NCI-H187 treated with DMSO at 0.1 percent for 48 hours (cell line): ENCODE measurements at places on chromosomes 16 and 17.

DNA sequence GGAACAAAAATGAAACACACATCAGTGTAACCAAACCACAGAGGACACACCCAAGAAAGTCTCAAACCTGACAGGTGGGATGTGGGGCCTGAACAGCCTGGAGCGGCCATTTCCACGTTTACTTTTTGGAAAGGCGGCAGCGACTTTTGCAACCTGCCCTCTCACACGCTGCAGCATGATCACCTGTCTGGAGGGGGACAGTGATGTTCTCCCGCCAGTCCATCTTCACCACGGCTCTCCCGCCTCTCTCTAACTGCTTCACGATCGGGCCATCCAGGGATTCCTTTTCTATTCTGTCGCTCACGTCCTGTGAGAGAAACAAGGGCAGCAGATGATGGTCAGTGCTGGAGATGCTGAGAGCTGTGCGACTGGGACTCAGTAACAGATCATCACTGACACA lies 24.7 kb upstream of the ICAM2 start:
- no peak for DNase-seq

GRCh38 chr17:42536048-42536371 lies at the start of gene NAGLU:
TSS of gene NAGLU (plus strand) at chr17:42536241. CDS start at chr17:42536273, 32 bp downstream.
- no peak for DNase-seq

- DNase-seq: no peak
These were observed 83.7 kb upstream of the ZNF469 start for GRCh38 chr16:88298833-88299745.

DNA sequence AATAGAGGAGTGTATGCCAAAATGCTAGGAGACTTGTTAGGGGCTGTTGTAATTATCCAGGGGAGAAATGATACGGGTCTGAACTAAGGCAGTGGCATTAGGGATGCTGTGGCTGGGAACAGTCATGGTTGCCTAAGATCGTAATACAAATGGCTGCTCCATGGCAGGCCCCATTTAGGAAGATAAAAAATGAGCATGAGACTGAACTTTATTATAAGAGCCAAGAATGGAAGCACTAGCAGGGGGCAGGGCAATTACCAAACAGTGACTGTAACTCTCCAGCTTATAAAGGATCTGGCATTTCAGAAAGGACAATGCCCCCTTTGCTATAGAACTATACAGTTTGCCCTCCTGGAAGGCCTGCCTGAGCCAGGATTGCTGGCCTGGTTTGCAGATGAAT lies 503.3 kb upstream of the CDH5 start:
- no peak for DNase-seq

- DNase-seq: no peak
These were observed 62.4 kb upstream of the PLCG2 start for GRCh38 chr16:81716478-81717225.

GRCh38 chr16:89292443-89293078 lies 75.1 kb downstream of the ZNF778 start:
- no peak for DNase-seq

- DNase-seq: no peak
These were observed 77.6 kb upstream of the FOXF1 start for GRCh38 chr16:86432691-86433090.

DNA sequence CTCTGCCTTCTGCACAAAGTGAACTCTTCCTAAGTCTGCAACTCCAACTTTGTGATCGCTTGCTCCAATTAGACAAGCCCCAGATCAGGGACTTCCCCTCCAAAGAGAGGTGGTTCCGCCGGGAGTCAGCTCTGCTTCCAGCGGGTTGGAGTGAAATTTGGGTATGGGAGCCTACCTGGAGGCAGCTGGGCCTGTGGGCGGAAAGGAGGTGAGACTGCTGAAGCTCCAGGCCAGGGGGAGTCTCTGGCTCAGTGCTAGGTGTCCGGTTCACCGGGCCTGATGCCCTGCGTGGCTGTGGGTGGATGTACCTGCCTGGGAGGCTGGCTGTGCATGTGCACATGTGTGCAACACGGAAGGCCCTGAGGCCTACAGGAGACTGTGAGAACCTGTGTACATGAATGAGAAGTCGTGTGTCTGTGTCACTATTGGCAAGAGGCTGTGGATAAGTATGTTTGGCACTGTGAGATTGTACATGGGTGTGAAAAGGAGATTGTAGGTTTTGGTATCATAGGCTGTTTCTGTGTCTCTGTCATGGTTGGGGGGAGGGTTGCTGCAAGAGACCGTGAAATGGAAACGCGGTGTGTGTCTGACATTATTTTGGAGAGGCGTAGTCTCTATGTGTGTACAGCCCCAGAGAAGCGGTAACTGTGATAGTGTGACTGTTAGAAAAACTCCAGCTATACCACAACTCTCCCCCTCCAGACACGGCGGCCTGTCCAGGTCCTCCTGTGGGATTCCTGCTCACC lies 4.2 kb downstream of the LHX1 start:
- no peak for DNase-seq

DNA sequence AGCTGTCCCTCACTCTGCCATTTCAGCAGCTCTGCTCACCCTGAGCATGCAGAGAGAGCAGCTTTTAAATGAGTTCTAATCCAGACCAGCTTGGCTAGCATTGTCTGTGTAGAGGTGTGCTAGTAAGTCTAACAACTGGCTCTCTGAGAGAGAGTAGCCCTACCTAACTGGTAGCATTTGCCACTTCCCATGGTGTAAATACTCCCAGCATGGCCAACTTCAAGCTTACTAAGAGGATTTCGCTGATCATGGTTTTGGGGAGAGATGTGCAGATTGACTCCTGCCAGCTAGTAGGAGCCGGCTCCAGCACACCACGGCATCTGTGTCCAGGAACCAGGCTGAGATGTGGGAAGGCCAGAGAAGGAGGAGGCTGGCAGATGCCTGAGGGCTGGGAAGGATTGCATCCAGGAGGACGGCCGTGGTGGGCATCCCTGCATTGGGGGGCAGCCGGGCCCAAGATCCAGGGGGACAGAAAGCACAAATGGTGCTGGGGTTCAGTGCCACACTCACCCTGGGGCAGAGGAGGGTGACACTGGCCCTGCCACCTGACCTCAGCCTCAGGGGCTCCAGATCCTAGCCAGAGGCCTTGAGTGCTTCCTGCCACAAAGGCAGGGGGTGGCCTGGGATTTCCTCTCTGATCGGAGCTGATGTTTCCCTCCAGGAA lies 394.9 kb upstream of the TNRC6C start:
- no peak for DNase-seq

- DNase-seq: no peak
These were observed 83.0 kb downstream of the ABCC1 start for GRCh38 chr16:16032271-16032979.

DNA sequence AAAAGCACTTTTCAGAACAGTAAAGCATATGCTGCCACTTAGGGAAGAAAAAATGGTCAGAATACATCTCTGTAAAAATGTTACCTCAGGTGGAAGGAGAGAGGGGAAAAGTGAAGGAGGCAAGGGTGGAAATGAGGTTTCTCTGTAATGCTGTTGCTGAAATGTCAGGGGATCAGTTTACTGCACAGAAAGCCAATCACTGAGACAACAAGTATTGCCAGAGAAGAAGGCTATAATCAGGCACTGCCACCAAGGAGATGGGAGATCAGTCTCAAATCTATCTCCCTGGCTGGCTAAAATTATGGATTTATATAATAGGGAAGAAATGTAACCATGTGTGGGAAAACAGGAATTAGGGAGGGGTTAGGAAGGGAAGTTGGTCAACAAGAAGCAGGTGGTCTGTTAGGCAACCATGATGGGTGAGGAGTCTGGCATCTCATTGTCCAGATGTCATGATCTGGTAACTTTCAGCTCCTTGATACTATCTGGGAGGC lies 27.7 kb upstream of the GUCY2D start:
- no peak for DNase-seq

DNA sequence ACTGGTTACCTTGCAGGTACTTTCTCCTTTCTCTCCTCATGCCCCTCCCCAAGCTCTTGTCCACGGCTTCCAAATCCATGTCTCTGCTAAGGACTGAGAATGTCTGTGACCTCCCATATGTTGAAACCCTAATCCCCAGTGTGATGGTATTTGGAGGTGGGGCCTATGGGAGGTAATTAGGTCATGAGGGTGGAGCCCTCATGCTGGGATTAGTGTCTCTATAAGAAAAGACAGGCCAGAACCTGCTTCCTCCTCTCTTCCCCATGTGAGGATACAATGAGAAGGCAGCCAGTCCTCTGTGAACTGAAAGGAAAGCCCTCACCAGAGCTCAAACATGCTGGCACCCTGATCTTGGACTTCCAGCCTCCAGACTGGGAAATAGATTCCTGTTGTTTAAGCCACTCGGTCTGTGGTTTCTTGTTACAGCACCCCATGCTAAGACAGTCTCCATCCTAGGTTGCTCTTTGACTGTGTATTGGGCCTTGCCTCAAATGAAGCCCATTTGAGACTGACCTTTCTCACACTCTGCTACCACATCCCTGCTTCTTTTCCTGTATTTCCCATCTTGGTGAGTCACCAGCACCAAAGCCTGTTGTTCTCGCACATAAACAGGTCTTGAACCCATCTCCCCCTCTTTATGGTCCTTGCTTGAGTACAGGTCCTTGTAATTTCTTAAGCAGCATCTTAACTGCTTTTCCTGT lies 135.0 kb downstream of the CDK5R1 start:
- no peak for DNase-seq

DNA sequence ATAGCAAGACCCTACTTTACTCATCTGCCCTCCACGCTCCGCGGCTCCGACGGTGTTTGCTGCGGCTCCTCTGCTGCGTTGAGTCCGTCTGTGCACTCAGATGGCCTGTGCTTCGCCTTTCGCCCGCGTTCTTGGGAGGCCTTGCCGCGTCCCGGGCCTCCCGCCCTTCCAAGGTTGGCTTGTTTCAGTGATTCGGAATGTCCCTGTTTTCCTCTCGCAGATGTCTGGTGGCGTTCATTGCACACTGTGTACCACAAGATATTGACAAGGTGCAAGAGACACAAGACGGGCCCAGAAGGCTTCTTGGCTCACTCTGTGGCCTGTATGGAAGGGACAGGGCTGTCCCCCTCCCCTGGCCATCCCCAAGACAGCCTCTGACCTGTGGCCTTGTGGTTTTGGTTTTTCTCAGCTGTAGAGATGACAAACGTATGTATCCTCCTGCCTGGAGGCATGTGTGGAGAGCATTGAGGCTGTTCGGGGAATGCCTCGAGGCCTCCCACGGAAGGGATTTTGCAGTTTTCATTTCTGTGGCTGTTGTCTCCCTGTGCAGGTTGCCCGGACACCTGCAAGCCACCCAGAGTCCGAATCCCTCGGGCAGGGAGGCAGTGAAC lies 15.4 kb downstream of the MGRN1 start:
- no peak for DNase-seq

DNA sequence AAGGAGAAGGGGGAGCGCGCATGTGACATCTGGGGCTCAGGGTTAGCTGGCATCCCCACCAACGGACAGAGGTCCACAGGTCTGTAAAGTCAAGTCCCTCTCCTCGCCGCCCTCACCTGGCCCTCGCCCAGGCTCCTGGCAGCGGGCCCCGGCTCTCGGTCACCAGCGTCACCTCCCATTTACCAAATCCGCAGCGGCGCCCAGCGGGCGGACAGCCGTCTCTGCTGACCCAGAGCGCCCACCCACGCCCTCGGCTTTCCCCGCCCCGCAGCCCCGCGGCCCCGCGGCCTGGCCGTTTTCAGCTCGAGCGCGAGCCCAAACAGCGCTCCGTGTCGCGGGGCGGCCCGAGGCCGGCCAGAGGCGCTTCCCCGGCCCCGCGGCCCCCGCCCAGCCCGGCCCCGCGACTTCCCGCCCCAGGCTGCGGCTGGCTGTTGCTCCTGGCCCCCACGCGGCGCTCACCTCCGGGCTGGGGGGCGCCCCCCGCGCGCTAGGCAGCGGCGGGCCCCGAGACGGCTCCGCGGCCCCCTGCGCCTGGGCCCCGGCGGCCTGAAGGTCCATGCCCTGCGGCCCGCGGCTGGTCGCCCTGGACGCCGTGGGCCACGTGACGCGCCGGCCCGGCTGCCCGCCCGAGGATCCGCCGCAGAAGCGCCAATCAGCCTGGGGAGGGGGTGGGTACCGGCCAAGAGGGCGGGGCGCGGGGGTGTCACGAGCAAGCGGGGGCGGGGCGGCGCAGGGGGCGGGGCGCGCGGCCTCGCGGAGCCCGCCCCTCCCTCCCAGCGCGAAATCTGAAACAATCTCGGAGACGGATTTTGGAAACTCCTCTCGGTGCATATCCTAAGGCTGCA lies at the start of gene COPRS:
Gene COPRS, minus strand, starts transcription at position 603 of the 845 bp plus-strand sequence. Its CDS starts 45 bp downstream, at position 558.
- DNase-seq: peak; percentile 24

DNA sequence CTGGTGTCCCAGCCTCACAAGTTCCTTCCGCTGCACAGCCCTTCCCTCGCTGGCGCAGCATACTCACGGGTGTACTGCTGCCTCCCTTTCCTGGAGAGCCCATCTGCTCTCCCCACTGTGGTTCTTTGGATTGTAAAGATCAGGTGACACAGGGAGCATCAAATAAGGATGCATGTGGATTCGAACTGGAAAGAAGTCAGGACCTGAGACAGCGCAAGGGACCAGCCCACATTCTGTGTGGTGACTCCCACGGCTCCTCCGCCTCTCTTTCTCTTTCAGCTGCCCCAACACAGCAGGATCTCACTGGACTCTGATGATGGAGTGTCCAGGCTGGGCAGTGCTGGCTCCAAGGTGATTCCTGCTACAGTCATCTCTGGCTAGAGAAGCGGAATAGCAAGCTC lies 8.1 kb downstream of the LDAF1 start:
- DNase-seq: no peak

DNA sequence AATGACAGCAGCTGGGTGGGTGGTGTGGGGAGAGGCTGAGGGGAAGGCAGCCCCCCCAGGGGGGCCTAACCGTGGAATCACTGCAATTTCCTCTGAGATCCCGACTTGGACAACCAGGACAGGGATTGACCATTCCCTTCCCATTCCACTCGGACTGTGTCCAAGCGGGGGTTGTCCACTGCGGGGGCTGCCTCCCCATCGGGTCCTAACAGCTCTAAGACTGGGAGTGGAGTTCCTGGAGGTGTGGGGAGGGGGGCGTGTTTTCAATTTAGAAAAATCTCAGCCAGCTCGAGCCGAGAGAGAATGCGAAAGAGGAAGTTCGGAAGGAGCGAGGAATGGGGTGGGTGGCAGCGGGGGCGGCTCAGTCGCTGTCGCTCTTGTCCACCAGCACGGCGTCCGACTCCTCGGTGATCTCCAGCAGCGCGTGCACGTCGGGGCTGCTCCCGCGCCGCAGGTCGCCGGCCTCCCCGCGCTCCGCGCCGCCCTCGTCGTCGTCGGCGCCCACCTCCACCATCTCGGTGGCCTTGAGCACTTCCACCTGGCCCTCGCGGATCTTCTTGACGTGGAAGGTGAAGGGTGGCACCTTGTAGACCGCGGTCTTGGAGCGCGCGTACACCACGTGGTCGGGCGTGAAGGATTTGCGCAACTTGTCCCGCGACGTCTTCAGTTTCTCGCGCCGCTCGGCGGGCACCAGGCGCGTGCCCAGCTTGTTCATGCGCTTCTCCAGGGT lies 16.2 kb upstream of the STAT3 start:
- DNase-seq: no peak

- DNase-seq: no peak
These were observed 23.2 kb downstream of the COIL start for GRCh38 chr17:56937687-56938086.

- DNase-seq: no peak
These were observed 37.2 kb downstream of the SKAP1 start for GRCh38 chr17:48392857-48393256.

GRCh38 chr17:2081564-2081963 lies 26.7 kb downstream of the HIC1 start:
- no peak for DNase-seq
